ENCODE measurements at places on chromosomes 2 and 18.

DNA sequence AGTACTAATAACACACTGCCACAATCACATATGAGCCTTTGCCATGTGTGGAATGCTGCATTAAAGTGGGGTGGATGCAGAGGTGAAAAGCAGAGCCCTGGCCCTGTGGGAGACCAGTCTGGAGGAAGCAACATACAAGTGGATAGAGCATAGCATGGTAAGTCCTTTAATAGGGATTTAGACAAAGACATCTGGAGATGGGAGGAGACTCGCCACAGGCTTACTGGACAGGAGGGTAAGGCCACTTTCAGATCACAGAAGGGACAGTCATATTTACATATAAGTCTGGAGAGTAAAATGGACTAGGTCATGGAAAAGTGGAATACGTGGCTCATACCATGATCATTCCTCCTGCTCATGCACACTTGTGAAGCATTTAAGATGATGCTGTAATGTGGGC, 84.3 kb downstream of the PPP1R1C start:
- DNase-seq = no peak

- DNase-seq = peak; percentile 36
Observed at GRCh38 chr18:48928787-48929186, 22.0 kb downstream of the SMAD7 start.

DNA sequence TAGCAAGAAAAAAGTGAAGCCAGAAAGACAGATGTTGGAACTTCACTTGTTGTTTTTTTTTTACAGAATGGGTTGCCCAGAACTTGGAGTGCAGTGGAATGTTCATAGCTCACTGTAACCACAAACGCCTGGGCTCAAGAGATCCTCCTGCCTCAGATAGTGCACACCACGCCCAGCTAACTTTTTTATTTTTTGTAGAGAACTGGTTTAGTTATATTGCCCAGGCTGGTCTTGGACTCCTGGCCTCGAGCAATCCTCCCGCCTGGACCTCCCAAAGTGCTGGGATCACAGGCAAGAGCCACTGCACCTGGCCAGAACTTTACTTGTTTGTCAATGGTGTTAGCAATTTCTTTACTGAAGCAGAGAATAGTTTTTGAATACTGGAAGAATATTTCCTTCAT, 11.9 kb upstream of the ASPRV1 start:
- DNase-seq = no peak

DNA sequence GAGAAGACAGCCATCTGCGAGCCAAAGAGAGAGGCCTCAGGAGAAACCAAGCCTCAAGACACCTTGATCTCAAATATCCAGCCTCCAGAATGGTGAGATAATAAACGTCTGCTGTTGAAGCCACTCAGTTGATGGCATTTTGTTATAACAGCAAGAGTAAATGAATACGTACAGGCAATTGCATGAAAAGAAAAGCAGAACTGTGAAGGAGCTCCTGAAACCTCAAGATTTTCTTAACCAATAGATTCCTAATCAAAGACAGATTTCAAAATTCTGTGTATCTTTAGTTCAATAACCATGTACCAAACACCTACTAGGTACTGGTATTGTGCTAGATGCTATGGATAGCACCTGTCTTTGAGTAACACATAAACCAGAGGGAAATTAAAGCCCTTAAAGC, 139.5 kb downstream of the PIEZO2 start:
- no peak for DNase-seq

DNA sequence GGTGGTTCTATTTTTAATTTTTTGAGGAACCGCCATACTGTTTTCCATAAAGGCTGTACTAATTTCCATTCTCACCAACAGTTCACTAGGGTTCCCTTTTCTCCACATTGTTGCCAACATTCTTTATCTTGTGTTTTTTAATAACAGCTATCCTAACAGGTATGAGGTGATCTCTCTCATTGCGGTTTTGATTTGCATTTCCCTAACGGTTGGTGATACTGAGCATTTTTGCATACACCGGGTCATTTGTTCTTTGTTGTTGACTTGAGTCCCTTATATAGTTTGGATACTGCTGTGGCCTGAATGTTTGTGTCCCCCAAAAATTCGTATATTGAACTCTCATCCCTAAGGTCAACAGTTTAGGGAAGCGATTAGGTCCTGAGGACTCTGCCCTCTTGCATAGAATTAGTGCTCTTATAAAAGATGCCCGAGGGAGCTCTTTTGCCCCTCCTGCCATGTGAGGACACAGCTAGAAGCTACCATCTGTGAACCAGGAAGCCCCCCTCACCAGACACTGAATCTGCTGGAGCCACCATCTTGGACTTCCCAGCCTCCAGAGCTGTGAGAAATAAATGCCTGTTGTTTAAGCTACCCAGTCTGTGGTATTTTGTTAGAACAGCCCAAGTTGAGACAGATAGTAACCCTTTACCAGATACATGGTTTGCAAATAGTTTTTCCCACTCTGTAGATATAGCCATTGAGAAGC, 4.7 kb downstream of the IMP4 start:
- DNase-seq = no peak
